ENCODE measurements at places on chromosomes 13 and 19.

- peak; percentile 70 for DNase-seq
Observed at GRCh38 chr19:54178581-54179261, 5.8 kb upstream of the TMC4 start.

- no peak for DNase-seq
Observed at GRCh38 chr13:48533961-48534600, 1.2 kb upstream of the RCBTB2 start.

DNA sequence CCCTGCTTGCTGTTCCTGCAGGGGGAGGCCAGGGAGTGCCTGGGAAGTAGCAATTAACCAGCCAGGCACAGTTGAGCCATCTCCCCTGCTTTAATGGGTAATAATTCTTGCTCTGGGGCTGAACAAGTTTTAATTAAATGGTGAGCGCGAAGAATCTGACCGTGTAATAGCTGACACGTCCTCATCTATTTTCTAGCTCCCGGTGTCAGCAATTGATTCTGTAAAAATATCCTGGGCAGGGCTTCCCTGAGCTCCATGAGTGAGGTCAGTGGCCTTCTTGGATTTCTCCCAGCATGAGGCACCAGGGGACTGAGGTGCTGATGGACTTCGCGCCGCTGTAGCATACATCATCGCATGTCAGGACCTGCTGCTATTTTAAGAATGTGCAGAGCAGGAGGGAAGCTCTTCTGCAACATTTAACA lies 26.9 kb downstream of the SIPA1L3 start:
- peak; percentile 51 for DNase-seq

GRCh38 chr19:53966931-53967330 lies 4.2 kb downstream of the CACNG8 start:
- no peak for DNase-seq
